ENCODE measurements at places on chromosomes 7 and 10.

DNA sequence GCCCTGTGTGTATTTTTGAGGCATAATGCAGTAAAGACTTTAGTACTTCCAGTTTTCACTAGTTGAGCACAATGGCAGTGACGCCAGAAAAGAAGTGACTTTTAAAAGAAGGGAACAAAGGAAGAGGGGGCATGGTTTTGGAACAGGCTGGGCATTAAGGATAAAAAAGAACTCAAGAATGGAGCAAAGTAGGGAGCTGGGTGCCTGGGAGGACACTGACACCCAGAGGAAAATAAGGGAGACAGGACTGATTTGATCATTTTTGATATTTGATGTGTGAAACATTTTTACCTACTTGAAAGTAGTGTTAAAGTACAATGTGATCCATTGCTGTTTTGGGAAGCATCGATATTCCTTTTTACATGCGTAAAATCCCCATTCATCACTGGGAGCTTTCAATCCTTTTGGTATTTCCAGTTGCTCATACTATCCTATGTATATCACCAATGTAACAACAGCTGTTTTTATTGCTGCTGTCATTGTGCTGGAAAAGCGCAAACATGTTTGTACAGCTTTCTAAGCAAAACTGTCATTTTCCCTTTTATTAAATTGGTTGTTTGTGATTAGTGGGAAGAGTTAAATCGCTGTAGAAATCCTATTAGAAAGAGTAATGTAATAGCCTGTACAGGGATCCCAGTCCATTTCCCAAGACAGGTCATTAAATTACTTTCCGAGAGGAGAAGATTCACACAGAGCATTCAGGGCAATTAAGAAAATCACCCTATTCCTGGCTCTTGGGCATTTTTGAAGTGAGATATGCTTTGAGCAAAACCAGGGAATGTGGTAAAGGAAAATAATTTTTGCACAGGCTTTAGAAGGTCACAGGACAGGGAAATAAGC lies 85.2 kb downstream of the ADAM12 start:
- no peak for DNase-seq

GRCh38 chr10:13922586-13922985 lies 335.8 kb downstream of the PRPF18 start:
- DNase-seq = no peak

DNA sequence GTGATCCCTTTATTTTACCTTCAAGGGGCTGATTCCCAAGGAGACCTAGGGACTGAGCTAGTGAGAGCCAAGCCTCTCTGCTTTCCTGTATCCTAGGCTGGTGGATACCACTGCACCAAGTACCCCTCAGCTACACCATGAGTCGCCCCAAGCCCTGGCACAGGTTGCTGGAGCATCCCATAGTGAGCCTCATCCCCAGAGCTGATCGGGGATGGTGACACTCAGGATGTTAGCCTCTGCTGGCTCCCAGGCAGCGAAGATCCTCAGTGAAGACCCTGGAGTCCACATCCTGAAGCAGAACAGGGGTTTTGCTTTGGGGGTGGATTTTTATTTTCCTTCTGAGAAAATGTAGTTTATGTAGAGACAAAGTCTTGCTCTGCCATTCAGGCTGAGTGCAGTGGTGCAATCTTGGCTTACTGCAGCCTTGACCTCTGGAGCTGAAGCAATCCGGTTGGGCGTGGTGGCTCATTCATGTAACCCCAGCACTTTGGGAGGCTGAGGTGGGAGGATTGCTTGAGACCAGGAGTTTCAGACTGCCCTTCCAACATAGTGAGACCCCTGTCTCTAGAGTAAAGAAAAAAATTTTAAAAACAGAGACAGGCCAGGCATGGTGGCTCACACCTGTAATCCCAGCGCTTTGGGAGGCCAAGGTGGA lies 12.5 kb upstream of the ZNF212 start:
- DNase-seq = no peak

DNA sequence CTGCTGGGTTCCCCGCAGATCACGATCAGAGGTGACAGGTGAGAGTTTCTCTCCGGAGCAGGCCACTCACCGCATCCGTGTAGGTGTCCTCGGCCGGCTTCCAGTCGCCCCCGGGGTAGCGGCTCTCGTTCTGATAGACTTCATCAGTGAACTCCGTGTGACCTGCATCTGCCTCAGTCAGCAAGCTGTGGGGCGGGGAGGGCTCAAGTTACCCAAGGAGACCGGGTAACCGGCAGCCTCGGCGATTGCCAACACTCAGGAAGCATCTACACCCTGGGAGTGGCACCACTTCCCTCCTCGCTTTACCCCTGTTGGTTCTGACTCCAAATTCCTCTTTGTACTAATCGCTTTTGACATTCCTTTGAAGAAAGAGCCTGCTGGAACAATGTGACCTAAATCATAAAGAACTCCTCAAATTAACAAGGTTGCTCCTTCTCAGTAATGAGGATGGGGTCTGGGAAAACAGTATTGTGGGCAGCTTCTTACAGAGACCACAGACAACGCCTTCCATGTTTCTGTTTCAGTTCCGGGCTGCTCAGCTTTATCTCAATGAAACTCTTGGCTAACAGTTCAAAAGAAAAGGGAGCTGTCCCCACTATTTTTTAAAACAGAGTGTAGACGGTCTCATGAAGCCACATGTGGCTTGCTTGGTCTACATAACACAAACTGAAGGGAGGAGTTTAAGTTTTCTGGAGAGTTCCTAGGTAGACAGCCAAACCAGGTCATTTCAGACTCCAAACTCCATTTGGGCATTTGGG lies 118.1 kb downstream of the MYOF start:
- DNase-seq = no peak

DNA sequence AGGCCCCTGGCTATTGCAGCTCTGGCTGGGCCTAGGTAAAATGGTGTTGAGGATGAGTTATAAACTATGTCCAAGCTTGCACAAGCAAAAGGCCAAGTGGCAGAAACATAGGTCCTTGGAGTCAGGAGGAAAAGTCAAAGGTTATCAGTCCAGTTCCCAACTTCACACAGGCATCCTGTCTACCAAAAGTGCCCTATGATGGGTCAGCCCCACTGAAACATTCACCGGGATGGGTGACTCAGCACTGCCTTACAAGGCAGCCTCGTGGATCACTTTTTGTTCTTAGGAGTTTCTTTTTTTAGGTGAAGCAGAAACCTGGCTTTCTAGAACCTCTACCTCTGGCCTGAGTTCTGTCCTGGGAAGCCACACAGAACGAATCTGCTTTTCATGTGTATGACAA lies 158.8 kb upstream of the LYZL2 start:
- DNase-seq = no peak

DNA sequence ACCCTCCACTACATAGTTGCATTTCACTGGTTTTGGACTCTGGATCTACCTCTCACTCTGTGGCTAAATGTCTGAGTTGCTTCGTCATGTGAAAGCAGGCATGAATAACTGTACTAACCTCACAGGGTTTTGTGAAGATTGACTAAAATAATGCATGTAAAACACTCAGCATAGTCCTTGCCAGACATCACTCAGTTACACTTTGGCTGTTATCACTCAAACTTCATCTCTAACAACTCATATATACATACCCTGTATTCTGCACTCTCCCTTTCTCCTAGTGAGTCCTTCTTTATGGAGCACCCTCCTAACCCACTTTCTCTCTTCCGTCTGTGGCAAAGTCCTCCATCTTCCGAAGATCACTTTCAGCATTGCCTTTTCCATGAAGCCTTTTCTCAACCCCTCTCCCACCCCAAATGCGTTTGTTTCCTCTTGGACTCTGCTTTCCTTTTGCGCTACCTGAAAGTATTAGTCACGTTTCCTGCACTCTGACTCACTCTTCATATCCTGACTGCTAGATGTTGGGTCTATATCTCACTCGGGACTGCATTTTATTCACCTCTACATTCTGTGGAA lies 72.6 kb downstream of the OSBPL3 start:
- DNase-seq = no peak

DNA sequence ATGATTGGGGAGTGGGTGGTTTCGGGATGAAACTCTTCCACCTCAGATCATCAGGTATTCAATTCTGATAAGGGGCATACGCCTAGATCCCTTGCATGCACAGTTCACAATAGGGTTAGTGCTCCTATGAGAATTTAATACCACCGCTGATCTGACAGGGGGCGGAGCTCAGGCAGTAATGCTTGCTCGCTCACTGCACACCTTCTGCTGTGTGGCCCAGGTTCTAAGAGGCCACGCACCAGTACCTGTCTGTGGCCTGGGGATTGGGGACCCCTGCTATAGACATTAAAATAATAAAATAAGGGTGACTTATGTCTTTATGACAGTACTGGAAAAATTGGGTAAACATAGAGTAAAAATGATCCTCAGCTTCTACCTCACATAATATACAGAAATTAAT lies 66.1 kb downstream of the SAMD9 start:
- DNase-seq = no peak

- DNase-seq = no peak
These were observed 69.0 kb downstream of the ADD3 start for GRCh38 chr10:110076559-110077318.

GRCh38 chr7:134276951-134277350 lies 39.8 kb downstream of the SLC35B4 start:
- DNase-seq = no peak

DNA sequence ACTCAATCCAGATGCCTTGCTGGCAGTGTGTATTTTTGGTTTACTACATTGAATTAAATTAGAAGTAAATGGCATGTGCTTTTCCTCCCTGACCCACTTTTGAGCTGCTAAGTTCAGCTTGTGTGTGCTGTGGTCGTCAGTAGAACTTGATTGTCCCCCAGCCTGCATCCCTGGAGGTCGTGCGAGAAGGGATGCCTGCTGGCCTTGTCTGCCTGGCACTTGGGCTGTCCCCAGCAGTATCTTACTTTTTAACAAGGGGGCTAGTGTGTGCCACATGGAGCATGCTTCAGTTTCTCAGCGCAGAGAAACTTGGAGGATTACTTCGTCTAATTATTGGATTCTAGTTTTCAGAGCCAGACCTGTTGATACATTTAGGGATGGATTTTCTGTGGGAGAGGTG lies 80.2 kb downstream of the ADCY1 start:
- no peak for DNase-seq

DNA sequence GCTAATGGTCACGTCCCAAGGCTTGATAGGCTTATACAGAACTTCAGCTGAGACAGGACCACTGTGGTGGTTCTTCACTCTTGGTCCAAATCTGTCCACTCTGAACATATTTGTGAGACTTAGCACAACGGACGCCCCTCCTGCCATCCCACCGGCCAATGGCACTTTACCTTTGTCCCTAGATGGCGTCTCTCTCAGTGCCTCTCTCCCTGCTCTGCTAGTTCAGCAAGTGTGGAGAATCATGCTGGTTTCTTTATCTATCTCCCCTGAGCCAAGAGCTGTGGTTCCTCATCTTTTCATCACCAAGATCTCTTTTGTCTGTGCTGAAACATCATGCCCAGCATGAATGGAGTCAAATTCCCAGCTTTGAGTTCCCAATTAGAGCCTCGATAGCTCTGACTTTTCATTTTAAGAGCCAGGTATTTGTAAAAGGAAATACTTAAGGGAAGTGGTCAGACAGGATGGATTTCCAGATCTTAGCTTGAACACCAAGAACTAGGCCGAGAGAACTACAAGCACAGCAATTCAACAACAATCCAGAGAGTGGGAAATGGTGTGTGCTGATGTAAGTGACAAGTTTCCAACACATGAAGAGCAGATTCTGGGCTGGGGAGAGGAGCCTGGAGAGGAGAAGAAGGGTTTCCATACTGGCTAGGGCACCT lies 69.5 kb downstream of the ZNF800 start:
- DNase-seq = no peak

- DNase-seq = no peak
These were observed 79.9 kb upstream of the TMEM196 start for GRCh38 chr7:19853261-19853832.

- DNase-seq = no peak
These were observed 324.9 kb downstream of the PARD3 start for GRCh38 chr10:34489973-34490745.

GRCh38 chr7:117237646-117238045 lies 85.2 kb downstream of the WNT2 start:
- DNase-seq = no peak

DNA sequence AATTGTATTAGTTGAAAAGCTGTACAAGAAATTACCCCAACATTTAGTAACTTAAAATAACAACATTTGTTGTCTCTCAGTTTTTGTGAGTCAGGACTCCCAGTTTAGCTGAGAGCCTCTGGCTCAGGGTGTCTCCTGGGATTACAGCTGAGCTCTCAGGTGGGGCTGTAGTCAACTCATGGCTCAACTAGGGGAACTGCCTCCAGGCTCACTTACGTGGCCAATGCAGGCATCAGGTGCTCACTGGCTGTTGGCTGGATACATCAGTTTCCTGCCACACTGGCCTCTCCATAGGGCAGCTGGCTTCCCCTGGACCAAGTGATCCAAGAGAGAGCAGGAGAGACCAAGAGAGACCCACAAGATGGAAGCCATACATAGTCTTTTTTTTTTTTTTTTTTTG lies 17.5 kb downstream of the CCNY start:
- no peak for DNase-seq

DNA sequence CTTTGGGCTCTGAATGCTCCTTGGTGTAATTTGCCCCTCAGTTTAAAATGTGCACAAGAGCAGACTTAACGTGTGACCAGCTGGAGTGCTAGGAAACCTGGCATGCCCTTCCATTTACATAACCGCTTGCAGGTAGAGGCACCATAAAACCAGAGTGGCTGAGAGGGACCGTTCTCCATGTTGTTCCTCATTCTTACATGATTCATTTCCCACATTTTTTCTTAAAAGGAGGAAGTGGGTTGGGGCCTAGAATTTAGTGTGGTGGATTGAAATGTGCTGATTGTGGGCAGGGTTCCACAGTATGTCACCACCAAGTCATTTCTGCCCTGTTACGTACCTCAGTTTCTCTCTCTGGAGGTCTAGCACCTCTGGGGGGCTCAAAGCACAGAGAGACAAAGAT lies 375.8 kb upstream of the VSTM2A start:
- DNase-seq = no peak

DNA sequence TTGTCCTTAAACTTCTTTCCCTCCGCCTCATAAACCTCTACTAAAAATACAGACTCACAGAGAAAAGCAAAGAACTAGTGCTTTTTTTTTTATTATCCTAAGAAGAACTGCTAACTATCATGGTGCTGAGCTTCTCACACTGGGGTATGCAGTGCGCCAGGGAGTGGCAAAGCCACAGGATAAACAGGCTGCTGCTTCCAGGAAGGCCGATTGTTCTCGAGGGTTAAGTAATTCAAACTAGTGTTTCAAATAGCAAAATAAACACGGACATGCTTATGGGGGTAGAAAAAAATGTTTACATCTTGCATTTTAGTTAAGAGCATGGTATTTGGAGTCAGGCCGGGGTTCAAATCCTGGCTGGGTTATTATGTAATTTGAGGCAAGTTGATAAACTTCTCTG lies 157.0 kb downstream of the TAX1BP1 start:
- no peak for DNase-seq

- DNase-seq = no peak
These were observed 1.9 kb downstream of the TAS2R40 start for GRCh38 chr7:143223784-143224183.

- DNase-seq = no peak
These were observed 324.2 kb upstream of the COBL start for GRCh38 chr7:51640841-51641240.

Data from stimulated activated CD4-positive, alpha-beta T cell treated with anti-CD3 and anti-CD28 coated beads, TNF-alpha, amount 100 ng/mL, for 1 hour (primary cell).